ENCODE measurements at places on chromosomes 1 and 21.
A peak's percentile ranks its signal among the peaks of the same experiment; 100 is the strongest.

DNA sequence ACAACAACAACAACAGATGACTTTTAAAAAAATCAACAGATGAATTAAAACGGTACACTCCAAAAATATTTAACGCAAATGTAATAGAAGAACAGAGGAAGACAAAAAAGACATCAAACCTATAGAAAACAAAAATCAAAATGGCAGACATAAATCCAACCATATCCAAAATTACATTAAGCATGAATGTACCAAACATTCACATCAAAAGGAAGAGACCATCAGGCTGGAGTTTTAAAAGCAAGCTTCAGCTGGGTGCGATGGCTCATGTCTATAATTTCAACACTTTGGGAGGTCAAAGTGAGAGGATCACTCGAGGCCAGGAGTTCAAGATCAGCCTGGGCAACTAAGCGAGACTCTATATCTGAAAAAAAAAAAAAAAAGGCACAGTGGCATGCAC is 116.2 kb downstream of the SMYD3 start:
- DNase-seq, result no peak

DNA sequence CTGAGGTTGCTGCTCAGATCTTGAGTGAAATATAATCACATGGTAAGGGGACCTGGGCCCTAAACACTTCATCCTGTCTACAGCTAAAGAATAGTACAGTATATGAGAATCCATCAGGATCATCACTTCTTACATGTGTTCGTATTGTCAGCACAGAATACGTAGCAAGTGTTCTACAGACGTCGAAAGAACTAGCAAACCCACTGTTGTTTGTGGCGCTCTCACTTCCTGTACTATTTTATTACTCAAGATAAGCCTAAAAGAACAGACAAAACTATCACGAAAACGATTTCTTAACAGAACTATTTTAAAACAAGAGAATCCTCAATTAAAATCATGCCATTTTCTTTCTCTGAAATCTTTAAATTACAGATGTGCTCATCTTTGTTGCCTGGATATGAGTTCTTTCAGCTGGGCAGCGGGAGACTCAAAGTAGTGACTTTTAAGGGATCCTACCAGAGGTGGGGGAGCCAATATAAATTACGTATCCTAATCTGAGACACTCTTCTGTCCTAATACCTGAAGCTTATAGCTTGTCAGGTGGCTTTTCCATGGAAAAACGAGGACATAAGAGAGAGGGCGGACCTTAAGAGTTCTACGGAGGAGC is 724 bp downstream of the ST7L start:
- peak; percentile 39 for DNase-seq

- DNase-seq, result no peak
Measured at GRCh38 chr1:216836316-216836715, 113.1 kb upstream of the ESRRG start.

GRCh38 chr1:155424091-155424490 is 103.4 kb downstream of the RUSC1 start:
- no peak for DNase-seq

DNA sequence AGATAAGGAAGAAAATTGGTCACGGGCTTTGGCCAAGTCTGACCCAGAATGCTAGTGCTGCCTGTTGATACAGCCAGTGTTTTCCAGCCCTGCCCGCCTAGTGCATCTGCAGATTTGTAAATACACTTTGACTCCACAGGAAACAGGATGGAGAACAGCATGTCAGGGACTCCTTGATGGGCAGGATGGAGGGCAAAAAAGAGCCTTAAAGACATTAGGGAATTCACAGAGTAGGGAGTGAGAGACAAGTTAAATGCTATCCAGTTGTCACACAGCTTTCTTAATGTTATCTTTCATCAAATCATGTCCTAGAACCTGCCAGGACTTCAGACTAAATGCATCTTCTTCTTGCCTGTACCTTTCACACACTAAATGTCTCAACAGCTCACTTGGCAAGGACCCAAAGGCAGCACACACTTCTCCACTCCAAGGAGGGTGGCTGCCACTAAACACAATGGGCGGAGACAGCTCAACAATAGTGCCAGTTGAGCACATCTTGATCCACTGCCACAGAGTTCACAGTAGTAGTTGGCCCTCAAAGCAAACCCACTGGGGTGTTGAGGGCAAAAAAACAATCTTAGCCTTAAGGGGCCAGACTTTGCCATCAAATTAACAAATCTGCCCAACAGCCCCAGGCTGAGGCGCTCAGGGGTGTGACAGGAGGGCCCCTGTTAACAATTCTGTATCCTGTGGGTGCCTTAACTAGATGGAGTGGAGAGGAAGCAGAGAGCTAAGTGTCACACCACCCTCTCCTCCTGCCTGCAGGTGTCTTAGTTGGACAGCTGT is 2.7 kb downstream of the HIVEP3 start:
- DNase-seq, result no peak

Measured in EH (cell line).